ENCODE measurements at places on chromosomes 3 and 15.

DNA sequence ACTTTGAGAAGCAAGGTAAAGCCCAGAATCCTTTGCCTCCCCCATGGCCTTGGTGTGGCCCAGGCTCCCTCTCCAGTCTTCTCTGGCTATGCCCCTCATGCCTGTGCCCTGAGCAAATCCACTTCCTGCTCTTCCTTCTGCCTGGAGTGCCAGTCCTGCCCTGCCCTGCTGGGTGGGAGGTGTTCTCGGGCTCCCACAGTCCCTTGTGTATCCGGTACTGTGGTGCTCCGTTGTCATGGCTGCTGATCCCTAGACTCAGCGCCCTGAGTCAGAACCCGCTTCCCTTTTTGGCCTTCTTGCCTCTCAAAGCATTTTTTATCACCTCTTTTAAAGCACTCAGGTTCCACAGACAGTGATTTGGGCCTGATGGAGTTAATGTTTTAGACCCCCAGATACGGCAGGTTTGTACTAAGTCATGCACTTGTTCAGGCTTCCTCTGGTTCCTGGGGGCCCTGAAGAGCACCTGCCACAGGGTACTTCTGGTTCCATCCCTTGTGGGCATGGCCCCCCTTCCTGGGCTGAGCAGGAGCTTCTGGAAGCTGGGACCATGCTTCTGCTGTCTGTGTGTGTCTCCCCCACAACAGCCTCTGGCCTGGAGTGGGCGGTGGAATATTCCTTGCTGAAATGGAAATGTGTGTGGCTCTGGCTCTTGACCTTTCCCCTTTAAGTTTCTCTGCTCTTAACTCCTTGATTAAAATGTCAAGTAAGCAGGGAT lies 29.6 kb upstream of the ADAMTS7 start:
- no peak for DNase-seq

GRCh38 chr3:9111866-9112265 lies 137.6 kb downstream of the SRGAP3 start:
- no peak for DNase-seq

DNA sequence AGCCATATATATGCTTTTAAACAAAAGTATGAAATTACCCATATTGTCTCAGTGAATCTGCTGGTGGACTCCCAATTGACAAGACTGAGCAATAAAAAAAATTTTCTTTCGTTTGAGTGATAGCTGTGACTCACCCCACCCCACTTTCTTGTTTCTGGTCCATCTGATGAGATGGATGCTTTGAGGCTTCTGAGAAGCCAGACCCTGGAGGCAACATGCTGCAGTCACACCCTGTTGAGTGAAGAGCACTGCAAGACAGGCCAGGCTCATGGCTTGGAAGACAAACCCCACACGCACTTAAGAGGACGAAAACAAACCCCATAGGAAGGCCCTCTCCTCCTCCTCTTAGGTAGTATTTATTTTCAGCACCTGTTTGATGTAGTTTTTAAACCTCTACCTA lies 276.0 kb upstream of the TTC14 start:
- no peak for DNase-seq

GRCh38 chr3:124602980-124603627 lies 127.1 kb upstream of the UMPS start:
- no peak for DNase-seq

GRCh38 chr15:62412686-62413085 lies 247.6 kb upstream of the C2CD4B start:
- DNase-seq: no peak

- no peak for DNase-seq
Measured at GRCh38 chr3:196162679-196163078, 48.5 kb downstream of the ZDHHC19 start.

DNA sequence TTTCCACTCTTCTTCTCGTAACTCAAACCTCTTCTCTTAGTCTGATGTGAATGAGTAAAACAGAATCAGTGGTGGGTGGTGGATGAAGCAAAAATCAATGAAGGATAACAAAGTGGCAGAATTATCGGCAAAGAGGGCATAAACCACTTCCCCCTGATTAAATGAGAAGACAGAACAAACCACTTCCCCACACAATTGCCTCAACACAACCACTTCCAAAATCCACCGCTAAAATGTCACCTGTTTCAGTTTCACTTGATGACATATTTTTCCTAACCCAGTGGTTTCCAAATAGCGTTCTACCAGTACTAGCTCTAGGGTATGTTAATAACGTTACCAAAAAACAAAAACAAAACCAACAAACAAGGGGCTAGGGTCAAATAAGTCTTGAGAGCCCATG lies 478.7 kb upstream of the WNT5A start:
- no peak for DNase-seq

GRCh38 chr15:67180514-67181191 lies 73.8 kb downstream of the AAGAB start:
- DNase-seq: no peak

DNA sequence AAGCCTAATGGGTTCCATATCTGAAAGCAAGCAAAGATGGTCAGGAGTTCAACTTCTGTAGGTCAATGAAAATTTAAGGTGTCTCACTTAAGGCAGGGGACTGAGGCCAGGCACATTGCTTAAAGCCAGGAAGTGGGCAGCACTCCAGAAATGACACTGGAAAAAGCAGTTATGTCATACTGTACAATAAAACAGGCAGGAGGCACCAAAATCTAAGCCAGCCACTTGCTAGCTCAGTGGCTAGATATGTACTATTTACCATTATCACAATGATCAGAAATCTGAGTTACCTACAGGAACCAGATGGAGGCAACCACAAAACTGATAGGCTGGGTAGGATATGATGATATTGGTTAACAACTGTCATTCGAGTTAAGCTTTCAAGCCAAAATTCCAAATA lies 57.3 kb downstream of the FRMD5 start:
- no peak for DNase-seq

- no peak for DNase-seq
Measured at GRCh38 chr3:185503521-185503920, 4.7 kb upstream of the TMEM41A start.

GRCh38 chr15:69755551-69756310 lies 303.1 kb downstream of the RPLP1 start:
- peak; percentile 75 for DNase-seq

GRCh38 chr15:63599401-63600000 lies 2.3 kb downstream of the FBXL22 start:
- DNase-seq: peak; percentile 11

DNA sequence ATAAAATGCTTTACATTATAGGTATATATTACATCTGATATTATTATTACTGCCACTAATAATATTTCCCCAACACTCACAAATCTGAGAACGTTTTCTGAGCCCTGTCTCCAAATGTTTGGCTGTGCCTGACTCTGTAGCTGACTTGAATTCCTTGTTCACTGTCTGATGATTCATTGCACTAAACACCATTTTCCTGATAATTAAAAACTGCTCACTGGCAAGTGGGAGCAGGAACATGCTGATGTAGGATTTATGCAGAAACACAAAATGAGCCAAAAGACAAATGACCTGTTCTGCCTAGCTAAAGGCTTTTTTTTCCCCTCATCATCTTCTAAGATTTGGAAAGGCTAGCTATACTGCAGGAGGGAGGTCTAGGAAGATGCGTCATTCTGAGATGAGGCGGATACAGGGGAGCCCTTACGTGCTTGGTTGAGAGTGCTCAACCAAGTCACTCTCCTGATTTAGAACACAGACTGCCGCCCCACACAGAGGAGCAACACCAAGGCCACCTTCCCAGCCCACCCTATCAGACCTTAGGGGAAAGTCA lies 380.7 kb downstream of the EPHB1 start:
- DNase-seq: no peak

DNA sequence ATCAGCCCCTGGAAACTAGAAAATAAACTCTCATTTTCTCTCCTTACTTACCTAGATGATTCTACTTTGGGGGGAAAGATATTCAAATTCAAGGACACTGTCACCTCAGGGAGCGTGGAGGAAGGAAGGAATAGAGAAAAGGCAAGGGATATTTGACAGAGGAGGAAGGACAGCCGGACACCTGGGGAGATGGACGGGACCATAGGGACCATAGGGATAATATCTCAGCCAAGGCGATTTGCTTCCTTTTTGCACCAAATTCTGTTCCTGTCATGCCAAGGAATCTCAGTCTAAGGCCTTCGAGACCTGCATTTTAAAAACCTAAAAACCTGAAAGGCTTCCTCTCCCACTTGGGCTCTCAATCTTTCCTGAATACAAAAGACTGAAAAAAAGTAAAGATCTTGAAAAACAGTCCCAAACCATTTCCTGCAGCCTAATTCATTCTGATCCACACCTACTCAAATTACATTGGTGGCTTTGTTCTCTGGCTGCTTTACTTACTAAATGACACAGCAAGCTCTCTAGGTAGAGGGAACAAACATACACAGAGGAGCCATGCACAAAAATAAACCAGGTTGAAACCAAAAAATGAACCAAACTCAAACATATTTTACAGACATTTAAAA lies 73.9 kb upstream of the SLC24A5 start:
- DNase-seq: no peak

GRCh38 chr3:127475391-127475790 lies 115.1 kb downstream of the TPRA1 start:
- DNase-seq: no peak

DNA sequence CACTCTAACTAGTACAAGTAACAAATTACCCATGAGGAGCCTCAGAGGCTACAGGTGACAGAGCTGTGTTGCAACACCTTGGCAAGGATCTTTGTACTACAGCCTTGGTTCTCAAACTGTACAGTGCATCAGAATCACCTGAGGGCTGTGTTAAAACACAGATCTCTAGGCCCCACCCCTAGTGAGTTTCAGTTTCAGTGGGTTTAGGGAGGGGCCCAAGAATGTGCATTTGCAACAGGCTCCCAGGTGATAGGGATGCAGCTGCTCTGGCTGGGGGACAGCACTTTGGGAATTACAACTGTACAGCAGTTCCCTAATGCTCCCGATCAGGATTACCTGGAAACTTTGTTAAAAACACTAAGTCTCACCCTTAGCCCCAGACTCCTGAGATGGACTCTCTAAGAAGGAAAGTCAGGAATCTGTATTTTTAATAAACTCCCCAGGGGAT lies 66.1 kb upstream of the NR2F2 start:
- no peak for DNase-seq

DNA sequence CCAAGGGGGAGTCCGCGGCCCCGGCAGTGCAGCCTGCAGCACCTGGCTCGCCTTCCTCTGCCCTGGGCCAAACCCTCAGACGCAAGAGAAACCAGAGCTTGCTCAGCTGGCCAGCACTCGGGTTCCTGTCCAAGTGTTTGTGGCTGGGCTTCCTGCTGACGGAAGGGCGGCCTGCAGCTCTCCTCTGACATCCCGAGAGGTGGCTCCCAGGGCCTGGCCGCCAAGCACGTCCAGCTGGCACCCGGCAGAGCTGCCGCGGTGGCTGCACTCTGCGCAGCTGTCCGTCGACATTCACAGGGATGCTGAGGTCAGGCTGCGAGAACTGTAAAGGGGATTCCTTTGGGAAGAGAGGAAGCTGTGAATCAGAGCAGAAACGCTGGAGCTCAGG lies 85.6 kb downstream of the CPN2 start:
- DNase-seq: no peak

DNA sequence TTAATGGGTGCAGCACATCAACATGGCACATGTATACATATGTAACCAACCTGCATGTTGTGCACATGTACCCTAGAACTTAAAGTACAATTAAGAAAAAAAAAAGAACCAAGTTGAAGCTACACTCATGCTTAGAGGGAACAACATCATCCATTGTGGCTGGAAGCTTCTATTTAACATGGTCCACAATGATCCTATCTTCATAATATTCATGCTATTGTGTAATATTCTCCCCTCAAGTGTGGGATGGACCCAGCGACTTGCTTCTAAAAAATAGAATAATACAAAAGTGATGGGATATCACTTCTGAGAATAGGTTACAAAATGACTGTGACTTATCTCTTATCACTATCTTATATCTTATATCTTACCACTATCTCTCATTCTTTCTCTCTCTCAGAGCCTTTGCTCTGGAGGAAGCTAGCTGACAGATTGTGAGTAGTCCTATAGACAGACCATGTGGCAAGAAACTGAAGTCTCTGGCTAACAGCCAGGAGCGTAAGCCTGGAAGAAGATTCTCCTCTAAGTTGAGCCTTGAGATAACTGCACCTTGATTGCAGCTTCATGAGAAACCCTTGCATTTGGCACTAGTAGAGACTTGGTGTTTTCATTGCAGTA lies 198.5 kb upstream of the MRPL3 start:
- no peak for DNase-seq

GRCh38 chr3:127820221-127820825 lies 2.0 kb downstream of the MGLL start:
- DNase-seq: no peak

DNA sequence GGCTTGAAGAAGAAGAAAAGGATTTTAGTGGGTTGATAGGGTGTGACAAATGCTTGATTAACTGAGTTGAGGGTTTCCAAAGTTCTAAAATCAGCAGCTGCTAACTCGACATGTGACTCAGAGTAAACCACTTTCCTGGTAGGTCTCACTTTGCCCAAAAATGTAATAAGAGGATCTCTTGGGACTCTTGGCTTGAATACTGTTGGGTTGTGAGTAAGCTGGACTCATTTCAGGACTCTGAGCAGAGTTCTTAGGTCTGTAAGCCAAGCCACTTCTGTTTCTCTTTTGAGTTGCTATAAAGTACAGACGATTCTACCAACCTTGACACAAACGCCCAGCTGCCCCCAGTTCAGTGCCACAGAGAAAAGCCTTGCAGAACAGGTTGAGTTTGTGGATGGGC lies 241.1 kb downstream of the ZNF621 start:
- DNase-seq: no peak

DNA sequence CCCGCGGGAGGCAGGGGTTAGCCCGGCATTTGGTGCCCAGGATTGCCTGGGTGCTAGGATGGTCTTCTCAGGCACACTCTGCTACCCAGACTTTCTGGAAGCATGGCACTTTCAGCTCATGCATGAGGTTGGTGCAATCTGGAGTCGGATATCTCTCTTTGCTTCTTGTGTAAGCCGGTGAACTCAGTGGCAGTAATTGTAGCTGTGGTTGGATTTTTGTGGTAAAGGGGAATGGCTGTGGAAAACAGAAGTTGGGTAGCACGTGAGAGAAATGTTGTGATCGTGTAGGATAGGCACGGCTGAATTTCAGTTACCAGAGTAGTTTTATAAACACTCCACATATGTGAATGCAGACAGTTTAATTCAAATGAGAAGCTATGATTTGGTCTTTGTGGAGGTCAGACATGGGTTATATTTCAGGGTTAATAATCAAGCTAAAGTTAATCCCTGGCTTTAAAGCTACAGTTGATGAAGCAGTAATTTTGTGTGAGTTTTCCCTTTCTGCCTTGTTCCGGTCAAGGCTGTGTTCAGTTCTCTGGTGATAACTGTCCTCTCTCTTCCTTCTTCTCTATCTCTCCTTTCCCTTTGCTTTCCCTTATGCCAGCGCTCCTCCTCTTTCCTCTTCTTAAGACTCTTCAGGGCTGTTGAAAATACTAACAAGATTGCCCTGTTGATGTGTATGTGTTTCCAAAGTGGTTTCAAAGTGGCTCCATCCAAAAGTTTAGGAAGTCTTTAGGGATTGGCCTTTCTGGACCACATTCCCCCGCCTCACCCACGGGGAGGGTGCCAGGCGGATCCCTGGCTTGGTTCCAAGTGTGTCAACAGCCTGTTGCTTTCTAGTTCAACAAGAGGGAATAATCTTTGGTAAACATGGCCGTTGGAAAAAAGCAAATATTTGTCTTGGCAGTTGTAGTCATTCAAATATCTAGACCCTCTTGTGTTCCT lies 404.6 kb upstream of the C2CD4B start:
- no peak for DNase-seq

- DNase-seq: no peak
Measured at GRCh38 chr3:53675942-53676341, 170.3 kb downstream of the CHDH start.

GRCh38 chr15:37132826-37133417 lies 32.6 kb upstream of the MEIS2 start:
- no peak for DNase-seq

- no peak for DNase-seq
Measured at GRCh38 chr3:132380920-132381319, 36.4 kb upstream of the DNAJC13 start.
